ENCODE measurements at places on chromosomes 1 and 21.

- DNase-seq: no peak
These were observed 49.8 kb downstream of the BCAR3 start for GRCh38 chr1:93631626-93632365.

GRCh38 chr1:183306317-183307042 is 111.7 kb downstream of the NMNAT2 start:
- DNase-seq: no peak

GRCh38 chr1:195328681-195329080 is 1279.6 kb downstream of the KCNT2 start:
- DNase-seq: no peak

DNA sequence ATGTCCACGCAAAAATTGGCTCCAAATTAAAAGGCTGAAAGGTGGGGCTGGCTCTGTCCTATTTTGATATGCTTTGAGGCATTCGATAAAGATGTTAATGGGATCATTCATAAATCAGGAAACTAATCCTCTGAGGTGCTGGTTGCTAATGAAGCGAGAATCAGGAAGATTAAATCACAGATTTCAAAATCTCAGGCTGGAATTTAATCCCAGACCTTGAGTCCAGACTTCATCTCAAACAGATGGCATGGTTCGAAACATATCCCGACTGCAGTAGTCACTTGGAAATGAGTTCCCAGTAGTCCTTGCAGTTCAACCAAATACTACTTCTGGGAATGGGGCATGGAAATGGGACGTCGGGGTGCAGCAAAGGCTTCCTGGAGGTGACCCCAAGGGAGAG is 4.5 kb upstream of the KLF17 start:
- no peak for DNase-seq

DNA sequence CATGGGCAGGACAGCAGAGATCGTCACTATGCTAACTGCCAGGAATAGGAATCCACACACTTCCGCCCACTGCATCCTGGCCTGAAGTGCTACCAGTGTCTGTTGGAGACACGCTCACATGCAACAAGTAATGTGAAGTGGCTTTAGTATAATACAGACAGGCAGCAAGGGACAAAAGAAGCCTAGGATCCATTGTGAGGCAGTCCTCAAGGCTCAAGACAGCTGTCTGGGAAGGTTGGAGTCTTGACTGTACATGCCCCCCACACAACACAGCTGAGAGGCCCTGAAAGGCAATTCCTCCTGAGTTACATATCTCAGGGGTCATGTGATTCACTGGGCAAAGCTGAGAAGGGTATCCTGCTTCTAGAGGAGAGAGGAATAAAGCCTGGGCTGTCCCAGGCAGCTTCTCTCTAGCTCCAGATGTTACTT is 39.9 kb upstream of the CD1D start:
- no peak for DNase-seq

DNA sequence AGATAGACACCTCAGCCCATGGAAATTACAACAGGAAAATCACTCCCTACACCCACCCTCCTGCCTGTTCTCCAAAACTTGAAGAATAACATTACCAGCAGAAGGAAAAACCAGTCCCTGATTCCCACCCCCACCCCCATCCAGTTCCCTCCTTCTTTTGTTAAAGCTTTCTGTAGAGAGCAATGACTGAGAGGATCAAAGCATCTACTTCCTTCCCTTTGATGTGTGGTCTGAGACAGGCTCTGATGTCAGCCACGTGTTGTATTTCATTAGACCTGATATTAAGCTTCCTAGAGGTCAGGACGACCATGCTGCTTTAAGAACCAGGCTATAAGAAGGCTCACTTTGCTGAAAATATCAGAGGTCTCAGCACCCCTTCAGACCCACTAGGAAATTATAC is 73.9 kb upstream of the HAO2 start:
- DNase-seq: no peak

GRCh38 chr21:28794371-28794851 is 198.3 kb downstream of the LTN1 start:
- no peak for DNase-seq

- DNase-seq: no peak
These were observed 39.3 kb downstream of the KIAA1614 start for GRCh38 chr1:180951836-180952656.

- no peak for DNase-seq
These were observed 60.8 kb upstream of the SLC35F3 start for GRCh38 chr1:233843525-233844204.

DNA sequence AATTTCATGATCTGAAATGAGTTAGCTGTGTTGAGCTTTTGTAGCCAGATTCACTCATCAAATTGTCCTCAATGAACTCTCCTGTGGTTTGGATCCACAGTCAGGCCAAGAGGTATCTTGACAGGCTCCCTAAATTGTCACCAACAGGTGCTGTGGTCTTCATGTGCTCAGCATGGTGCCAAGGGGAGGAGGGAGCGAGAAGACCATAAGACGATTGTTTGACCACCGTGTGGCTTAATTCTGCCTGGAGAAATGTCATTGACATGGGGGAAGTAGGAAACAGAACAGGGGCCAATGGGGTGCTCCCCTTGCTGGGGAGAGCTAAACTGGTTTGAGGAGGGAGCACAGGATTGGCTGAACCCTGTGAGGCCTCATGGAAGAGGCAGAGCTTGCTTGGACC is 219.3 kb downstream of the KCNJ6 start:
- DNase-seq: no peak

- no peak for DNase-seq
These were observed 183.6 kb downstream of the TTLL7 start for GRCh38 chr1:83815330-83815729.

DNA sequence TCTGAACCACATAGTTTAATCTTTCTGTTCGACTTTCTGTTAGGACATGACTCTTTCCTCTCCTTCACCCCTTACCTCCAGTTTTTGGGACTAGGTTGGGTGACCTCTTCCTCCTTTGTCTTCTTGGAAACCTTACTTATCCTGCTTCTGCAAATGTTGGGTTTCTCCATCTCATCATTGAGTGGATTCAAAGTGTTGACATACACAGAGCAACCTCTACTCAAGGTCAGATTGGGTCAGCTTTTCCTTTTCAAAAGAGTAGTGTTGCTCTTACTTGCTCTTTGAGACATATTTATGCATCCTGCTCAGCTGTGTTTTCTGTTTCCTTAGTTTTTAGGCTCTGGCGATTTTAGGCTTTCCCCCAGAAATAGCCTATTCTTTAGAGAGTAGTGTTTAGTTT is 3.7 kb downstream of the CAMTA1 start:
- DNase-seq: no peak

- no peak for DNase-seq
These were observed 15.0 kb downstream of the FHAD1 start for GRCh38 chr1:15262003-15262377.

DNA sequence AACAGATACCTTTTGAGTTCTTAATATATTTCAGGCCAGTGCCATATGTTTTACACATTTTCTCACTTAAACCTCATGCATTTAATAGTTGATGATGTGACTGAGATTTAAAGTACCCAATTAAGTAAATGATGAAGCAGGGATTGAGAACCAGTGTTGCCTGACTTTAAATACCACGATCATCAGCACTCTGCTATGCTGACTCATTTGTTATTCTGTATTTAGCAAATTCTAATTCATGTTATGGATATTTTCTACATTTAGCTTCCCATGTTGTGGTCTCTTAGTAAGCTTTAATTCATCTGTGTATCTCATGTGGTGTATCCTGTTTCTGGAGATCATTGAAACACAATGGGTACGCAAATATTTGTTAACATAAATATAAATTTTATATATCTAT is 363.0 kb downstream of the PTBP2 start:
- no peak for DNase-seq

- DNase-seq: no peak
These were observed 7.9 kb upstream of the PLA2G2C start for GRCh38 chr1:20194224-20194623.

GRCh38 chr1:84541679-84542078 is 32.6 kb downstream of the CTBS start:
- no peak for DNase-seq

DNA sequence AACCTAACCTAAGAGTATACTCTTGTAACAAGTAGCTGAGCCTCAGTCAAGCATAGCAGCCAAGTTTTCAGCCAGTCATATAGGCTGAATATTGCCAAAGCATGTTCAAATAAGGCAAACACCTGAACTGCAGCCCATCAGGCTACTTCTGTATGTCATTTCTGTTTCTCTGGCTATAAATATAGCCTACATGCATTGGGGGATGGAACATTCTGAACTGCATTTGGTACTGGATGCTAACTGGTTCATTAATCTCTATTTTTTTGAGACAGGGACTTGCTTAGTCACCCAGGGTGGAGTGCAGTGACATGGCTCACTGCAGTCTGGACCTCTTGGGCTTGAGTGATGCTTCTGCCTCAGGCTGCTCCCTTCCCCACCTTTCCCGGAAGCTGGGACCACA is 37.3 kb downstream of the MAST2 start:
- no peak for DNase-seq

GRCh38 chr21:23585419-23585818 is 2021.9 kb downstream of the MRPL39 start:
- no peak for DNase-seq

DNA sequence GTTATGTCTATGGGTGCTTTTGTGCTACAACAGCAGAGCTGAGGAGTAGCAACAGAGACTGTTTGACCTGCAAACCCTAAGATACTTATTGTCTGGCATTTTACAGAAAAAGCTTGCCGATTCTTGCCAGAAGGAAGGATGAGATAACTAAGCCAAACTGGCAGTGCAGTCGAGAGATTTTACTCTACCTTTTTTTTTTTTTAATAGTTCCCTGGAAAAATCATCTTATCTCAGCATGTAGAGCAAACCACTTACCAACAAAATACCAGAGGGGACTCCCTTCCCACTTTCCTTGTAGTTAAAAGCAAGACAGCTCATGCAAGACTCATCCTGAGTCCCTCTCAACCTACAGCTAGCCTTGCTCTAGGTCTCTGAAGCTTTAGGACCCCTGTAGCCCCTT is 132.9 kb downstream of the SYT2 start:
- DNase-seq: no peak

GRCh38 chr1:119593805-119594204 is 54.3 kb downstream of the ZNF697 start:
- DNase-seq: no peak

GRCh38 chr21:14522736-14523135 is 23.4 kb downstream of the SAMSN1 start:
- DNase-seq: no peak

GRCh38 chr1:173148971-173149370 is 58.2 kb downstream of the TNFSF4 start:
- DNase-seq: no peak

- DNase-seq: no peak
These were observed 32.8 kb downstream of the AKNAD1 start for GRCh38 chr1:108824051-108824450.

- DNase-seq: no peak
These were observed 41.3 kb upstream of the TRIM45 start for GRCh38 chr1:117162816-117163215.

DNA sequence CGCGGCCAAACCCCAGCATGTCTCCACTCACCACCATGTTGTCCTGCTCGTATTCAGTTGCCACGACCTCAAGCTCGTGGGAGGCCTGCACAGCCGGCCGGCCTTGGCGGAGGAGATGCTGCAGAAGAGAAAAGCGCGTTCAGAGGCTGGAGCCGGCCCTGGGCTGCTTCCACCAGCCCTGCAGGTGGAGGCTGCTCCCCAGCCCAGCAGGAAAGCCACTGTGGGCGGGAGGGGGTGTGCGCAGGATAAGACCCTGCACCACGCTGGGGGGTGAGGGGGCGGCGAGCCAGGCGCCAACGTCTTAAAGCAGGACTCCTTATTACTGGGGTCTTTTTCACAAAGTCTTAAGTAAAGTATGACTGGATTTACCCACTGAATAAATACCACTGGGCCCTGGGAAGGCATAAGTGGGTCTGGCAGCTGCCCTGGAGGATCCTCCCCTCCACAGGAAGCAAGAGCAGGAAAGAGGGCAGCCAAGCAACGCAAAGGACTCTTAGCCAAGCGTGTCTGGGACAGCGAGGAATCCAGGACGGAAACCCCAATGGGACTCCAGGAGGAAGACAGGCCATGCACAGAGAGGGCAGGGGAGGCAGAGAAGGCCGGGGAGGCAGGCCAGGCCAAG is 104.8 kb downstream of the NPHP4 start:
- DNase-seq: no peak

DNA sequence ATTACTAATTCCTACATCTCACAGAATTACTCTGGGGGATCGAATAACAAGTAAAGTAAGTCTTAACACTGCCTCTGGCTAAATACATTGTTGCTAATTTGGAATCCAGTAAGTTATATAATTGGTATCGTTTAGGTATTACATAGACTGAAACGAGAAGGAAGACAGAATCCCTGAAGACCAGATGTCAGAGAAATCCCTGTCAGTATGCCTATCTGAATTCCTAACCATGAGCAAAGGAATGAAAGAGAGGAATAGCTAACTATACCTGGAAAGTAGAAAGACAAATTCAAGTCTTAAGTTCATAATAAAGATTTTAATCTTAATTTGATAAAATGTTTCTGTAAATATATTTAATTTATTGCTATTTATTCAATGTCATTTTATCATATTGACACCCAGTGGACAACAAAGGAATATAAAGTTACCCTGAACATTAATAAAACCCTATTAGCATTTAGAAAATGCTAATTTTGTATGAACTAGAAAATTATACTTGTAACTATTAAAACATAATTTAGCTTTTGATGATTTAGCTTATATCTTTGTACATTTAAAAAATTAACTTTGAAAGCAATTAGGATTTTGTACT is 11.4 kb downstream of the DEPDC1 start:
- DNase-seq: no peak

GRCh38 chr1:244456586-244456985 is 4.5 kb upstream of the CATSPERE start:
- no peak for DNase-seq

DNA sequence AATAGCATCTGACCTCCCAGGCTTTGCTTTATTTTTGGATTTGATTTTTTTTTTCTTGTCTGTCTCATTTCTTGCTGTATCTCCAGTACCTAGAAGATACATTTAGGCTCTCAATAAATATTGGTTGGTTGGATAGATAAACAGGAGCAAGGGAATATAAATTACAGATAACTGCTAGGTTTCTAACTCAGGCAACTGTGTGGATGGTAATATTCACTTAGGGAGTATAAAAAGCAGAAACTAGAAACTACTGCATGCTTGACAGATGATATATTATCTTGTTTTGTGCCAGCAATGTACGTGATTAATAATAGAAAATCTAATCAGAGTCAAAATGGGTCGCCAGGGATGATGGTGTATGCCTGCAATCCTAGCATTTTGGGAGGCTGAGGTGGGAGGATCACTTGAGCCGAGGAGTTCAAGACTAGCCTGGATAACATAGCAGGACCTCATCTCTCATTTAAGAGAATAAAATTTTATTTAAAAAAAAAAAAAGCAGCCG is 31.0 kb upstream of the TARS2 start:
- no peak for DNase-seq

DNA sequence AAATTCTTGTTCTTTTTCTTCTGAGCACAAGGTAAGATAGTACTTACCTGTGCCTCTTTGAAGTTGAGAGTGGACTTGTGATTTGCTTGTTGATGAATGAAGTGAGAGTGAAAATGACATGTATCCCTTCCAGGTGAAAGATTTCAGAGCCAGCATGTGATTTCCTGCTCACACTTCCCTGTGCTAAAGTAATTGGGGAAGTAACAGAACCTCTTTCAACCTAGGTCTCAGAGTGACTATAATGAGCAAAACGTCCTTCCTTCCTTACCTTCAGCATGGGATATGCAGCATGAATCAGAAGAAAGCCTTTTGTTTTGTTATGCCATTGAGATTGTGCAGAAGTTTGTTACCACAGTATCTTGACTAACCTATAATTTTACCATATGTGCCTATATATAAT is 24.6 kb downstream of the RAVER2 start:
- DNase-seq: no peak

GRCh38 chr1:75533085-75533484 is 77.8 kb downstream of the SLC44A5 start:
- DNase-seq: no peak
